ENCODE measurements at places on chromosomes 4 and X. TPM values are rescaled to one million over a fixed set of nuclear protein-coding genes. Genes with fewer than 3 reads are reported as not detected.

Gene HSFX1
- total RNA-seq = 0.85 TPM

Gene CSN3
- total RNA-seq = not detected

Gene PNMA6A
- 4.5 TPM for total RNA-seq

Gene DUSP9
- total RNA-seq = 2.5 TPM

Gene TSC22D3
- total RNA-seq = 14.5 TPM

Gene ADH1A
- not detected for total RNA-seq

DNA sequence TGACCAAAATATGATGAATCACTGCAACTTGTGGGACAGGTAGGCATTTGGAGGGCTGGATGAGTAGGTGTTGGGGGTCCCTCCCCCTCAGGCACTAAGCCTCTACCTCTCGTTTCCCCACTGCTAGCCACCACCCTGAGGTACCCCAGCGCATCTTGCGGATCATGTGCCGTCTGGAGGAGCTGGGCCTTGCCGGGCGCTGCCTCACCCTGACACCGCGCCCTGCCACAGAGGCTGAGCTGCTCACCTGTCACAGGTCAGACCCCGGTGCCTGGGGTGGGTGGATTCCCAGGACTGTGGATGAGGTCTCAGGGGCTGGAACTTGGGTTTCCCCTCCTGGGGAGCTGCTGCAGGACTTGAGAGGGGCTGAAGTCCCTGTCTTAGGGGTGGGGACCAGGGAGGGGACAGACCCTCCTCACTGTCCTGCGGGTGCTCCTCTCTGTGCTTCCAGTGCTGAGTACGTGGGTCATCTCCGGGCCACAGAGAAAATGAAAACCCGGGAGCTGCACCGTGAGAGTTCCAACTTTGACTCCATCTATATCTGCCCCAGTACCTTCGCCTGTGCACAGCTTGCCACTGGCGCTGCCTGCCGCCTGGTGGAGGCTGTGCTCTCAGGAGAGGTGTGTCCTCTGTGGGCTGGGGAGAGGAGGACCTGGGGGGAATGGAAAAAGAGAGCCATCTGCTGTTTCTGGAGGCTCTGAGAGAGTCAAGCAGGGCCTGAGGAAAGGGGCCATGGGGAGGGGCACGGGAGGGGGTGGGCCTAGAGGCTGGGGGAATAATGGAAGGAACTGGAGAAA, 10.1 kb upstream of the ERAS start:
- DNase-seq = no peak
- no peaks in the 10 kb centered on the region for H3K27me3 ChIP-seq
- no peak overlapping the region for H3K27ac ChIP-seq
- H3K36me3 ChIP-seq = peaks cover 3% of the 10 kb centered on the region
- H3K4me3 ChIP-seq = no peak overlapping the region

DNA sequence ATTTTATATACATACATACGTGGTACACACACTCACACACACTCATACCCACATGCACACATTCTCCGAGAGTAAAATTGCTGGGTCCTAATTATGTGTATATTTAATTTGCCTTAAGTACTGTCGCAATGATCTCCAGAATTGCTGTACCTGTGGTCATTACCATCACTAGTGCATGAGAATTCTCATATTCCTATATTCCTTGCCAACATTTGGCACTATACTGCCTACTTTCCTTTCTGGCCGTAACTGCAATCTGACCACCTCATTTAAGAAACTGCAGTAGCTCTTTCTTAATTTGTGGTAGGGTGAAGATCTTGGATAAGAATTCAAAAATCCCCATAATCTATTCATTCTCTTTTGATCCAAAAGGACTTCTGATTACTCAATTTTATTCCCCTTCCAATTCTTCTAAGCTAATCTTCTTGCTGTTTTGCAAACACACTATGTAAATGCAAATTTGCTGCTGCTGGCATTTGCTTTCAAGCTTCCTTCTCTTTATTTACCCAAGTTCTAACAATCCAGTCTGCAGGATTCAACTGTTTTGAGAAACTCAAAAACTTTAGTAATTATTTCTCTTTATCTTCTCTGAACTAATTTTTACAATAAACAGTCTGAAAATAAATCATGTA, 45.1 kb downstream of the ASIC5 start:
- H3K4me1 ChIP-seq = peaks cover 20% of the 10 kb centered on the region
- DNase-seq = no peak
- no peaks in the 10 kb centered on the region for H3K27me3 ChIP-seq

DNA sequence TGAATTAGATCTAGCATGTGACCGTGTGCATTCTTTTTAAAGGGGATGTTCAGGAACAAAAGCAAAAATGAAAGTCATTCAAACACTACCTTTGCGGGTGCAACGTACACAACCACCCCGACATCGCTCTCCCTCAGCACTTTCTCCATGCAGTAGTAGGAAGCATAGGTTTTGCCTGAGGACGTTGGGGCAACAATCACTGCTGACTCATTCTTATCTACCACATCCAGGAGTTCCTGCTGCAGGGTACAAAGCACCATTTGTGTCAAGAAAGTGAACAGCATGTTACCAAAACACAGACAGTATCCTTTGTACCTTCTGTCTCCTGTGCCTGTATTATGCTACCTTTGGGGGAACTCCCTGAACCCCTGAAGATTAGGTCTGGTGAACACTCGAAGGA, 58.6 kb downstream of the DDX60L start:
- H3K4me3 ChIP-seq = no peak overlapping the region
- no peaks in the 10 kb centered on the region for H3K36me3 ChIP-seq
- H3K27me3 ChIP-seq = no peaks in the 10 kb centered on the region

- H3K4me1 ChIP-seq = peaks cover 15% of the 10 kb centered on the region
- no peaks in the 10 kb centered on the region for H3K27me3 ChIP-seq
- H3K36me3 ChIP-seq = no peaks in the 10 kb centered on the region
- DNase-seq = no peak
- H3K4me3 ChIP-seq = no peak overlapping the region
Measured at GRCh38 chr4:93748373-93749291, 79.9 kb upstream of the ATOH1 start.

GRCh38 chr4:89657931-89658700, 178.8 kb downstream of the SNCA start:
- H3K27ac ChIP-seq = no peak overlapping the region
- peaks cover 11% of the 10 kb centered on the region for H3K4me1 ChIP-seq
- no peak for DNase-seq

DNA sequence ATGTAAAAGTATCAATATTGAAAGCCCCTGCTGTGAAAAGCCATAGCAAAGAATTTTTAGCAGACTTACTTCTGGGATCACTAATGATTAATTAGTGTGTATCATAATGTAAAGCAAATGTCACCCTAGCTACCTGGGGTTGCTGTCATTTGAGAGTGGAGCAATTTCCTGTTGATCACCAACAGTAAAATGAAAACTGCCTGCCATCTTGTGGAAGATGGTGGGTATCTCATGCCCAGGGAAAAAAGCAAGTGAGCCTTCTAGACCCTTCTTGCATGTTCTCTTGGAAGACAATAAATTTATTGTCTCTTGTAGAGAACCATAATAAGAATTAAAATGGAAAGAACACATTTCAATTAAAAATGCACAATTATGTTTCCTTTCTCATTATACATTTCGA, 360.2 kb downstream of the ZIC3 start:
- DNase-seq = peak; percentile 19
- H3K4me3 ChIP-seq = no peak overlapping the region
- peaks cover 31% of the 10 kb centered on the region for H3K4me1 ChIP-seq
- H3K27ac ChIP-seq = no peak overlapping the region
- H3K27me3 ChIP-seq = no peaks in the 10 kb centered on the region
- H3K36me3 ChIP-seq = no peaks in the 10 kb centered on the region

DNA sequence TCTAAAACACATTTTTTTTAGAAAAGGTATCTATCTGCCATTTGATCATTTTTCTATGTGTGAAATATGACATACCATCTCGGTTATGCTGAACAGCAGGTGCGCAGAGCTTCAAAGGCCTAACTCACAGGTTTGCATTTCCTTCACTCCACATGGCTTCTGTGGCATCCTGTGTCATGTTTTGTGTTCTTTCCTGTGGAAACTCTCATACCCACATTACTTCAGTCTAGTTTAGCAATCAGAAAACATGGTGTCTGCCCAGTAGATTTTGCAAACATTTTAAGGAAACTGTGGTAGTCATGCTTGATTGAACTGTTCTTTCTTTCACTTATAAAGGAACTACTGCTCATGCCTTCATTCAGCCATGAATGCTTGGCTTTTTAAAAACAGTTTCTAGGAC, 11.3 kb upstream of the ARAP2 start:
- no peaks in the 10 kb centered on the region for H3K36me3 ChIP-seq
- no peaks in the 10 kb centered on the region for H3K27me3 ChIP-seq
- DNase-seq = no peak
- H3K4me1 ChIP-seq = peaks cover 9% of the 10 kb centered on the region

DNA sequence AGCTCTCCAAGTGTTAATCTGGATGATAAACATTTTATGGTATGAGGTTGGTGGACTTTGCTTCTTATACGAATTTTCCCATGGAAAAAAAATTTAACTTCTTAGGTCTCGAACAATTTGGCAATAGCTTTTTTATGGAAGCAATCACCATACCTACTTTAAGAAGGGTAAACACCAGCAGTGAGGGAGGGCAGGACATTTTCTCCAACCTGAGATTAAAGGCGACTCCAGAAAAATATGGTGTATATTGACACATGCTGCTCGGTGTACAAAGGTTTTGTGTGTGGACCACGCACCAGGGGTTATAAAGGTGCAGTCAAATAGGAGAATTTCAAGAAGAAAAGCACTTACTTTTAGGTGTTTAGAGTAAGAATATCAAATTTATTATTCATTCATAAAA, 34.2 kb upstream of the SULT1E1 start:
- no peaks in the 10 kb centered on the region for H3K27me3 ChIP-seq
- H3K27ac ChIP-seq = no peak overlapping the region
- no peaks in the 10 kb centered on the region for H3K4me1 ChIP-seq
- DNase-seq = no peak

GRCh38 chr4:10020871-10021652, at the start of gene SLC2A9:
Gene SLC2A9 (minus strand): TSS chr4:10021497. CDS start chr4:10021429, 68 bp downstream.
- no peak within 1 kb of the TSS for H3K4me3 ChIP-seq
- H3K27me3 ChIP-seq = peaks cover 17% of the 10 kb centered on the region
- 0 out of 2 replicates have a peak, but pooled peaks cover 3% of the 10 kb centered on the region for H3K4me1 ChIP-seq
- no peak within 1 kb of the TSS for H3K27ac ChIP-seq
- no peak for DNase-seq

DNA sequence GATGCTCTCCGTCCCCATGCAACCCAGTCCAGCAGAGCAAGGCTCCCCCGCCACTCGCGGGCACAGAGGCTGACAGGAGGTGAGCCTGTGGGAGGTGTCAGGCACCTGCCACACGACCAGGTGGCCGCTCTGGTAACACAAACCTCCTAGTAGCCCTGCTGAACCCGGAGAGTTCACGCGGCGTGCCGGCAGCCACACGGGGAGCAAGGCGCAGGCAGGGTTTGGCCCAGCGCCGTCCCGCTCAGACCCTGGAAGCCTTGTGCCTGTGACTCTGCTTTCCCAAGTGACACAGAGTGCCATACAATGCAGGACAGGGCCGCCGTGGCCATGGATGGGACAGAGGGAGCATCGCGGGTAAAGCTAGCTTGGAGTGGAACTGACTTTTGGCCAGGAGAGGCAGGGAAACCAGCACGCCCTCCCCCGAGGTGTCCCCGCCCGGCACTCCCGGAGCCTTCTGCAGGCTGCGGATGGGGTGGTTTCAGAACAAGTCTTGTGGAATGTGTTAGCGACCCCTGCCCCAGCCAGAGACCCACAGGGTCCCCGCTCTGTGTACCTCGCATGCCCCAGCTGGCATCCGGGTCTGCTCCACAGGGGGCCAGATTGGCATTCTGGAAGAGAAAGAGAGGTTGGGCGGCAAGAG, 44.7 kb upstream of the AFAP1 start:
- DNase-seq = no peak
- H3K4me1 ChIP-seq = peaks cover 37% of the 10 kb centered on the region
- no peak overlapping the region for H3K27ac ChIP-seq
- no peaks in the 10 kb centered on the region for H3K27me3 ChIP-seq
- H3K4me3 ChIP-seq = no peak overlapping the region

- H3K27me3 ChIP-seq = no peaks in the 10 kb centered on the region
- H3K4me3 ChIP-seq = peak overlapping the region; percentile 53
- no peaks in the 10 kb centered on the region for H3K36me3 ChIP-seq
- no peak for DNase-seq
- peaks cover 4% of the 10 kb centered on the region for H3K4me1 ChIP-seq
Measured at GRCh38 chr4:167688660-167689142, 403.6 kb upstream of the ANXA10 start.

- H3K4me1 ChIP-seq = peaks cover 15% of the 10 kb centered on the region
- no peak for DNase-seq
- H3K27ac ChIP-seq = no peak overlapping the region
- peaks cover 34% of the 10 kb centered on the region for H3K36me3 ChIP-seq
- H3K4me3 ChIP-seq = no peak overlapping the region
Measured at GRCh38 chr4:78297116-78297800, 240.1 kb downstream of the FRAS1 start.

DNA sequence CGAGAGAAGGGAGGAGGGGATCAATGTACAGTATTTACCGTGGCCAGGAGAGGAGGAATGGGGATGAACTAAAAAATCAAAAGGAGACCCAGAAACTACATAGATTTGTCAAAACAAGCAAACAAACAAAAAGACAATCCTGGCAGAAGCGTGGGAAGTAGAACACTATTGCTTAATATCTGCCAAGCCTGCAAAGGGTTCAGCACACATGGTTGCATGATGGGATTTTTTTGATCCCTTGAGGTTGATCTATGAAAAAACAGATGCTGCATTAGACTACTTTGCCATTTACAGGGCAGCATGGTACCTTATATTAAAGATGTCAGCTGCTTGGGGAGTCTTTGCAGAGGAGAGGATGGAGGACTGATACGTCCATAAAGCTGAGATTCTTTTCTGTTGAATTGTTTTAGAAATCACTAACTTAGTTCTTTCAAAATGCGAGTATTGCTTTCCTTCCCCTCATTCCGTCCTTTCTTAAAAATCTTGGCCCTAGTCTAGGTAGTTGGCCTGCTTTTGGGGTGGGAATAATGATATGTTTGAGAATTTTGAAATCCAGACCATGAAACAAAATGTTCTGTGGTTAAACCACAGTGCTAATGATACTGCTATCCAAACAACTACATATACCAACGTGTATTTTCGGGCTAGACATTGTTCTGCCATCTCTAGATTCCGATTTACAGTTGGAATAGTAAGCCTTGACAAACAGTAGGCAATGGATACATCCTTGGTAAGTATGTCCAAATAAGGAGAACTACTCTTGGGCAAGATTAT, 39.6 kb upstream of the TMEM150C start:
- H3K27me3 ChIP-seq = no peaks in the 10 kb centered on the region
- no peaks in the 10 kb centered on the region for H3K36me3 ChIP-seq
- no peak for DNase-seq
- no peak overlapping the region for H3K4me3 ChIP-seq
